ENCODE measurements at places on chromosomes 6 and 20. TPM values are rescaled to one million over a fixed set of nuclear protein-coding genes. Genes with fewer than 3 reads are reported as not detected.
A peak's percentile ranks its signal among the peaks of the same experiment; 100 is the strongest.

TCF15 gene
- total RNA-seq, result 2.1 TPM

BPIFA1 gene
- total RNA-seq, result not detected

GLP1R gene
- total RNA-seq, result 1.6 TPM

FAM162B gene
- 8.9 TPM for total RNA-seq

PRKN gene
- total RNA-seq, result 15.9 TPM

SSTR4 gene
- total RNA-seq, result not detected

PGC gene
- 0.27 TPM for total RNA-seq

GRCh38 chr20:36572701-36573102 lies 695 bp upstream of the TGIF2 start:
- peak; percentile 61 for DNase-seq

- no peak for DNase-seq
Measured at GRCh38 chr20:62463651-62464424, 12.0 kb downstream of the GATA5 start.

DNA sequence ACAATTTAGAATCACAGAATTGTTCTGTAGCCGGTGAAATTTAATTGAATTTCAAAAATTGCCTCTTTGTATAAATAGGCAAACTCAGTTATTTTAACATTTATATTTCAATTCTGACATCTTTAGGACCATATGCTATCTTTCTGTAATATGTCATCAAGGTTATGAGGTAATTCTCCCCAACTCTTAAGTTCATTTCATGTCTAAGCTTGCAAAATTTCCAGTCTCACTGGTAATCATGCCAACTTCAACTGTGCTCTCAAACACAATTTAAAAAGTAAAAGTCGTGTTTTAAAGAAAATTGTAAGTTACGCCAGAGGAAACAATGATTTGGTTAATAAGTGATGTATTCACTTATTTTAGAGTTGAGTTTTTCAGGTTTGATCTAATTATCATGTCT lies 1.4 kb downstream of the NCOA7 start:
- DNase-seq, result no peak

GRCh38 chr20:39503902-39504709 lies 542.0 kb downstream of the DHX35 start:
- DNase-seq, result no peak

- no peak for DNase-seq
Measured at GRCh38 chr6:74248966-74249365, 553.0 kb downstream of the CD109 start.
